Right atrium auricular region (tissue), 2 donors: ENCODE measurements at places on chromosomes 6 and 20. TPM values are rescaled to one million over a fixed set of nuclear protein-coding genes. Genes with fewer than 3 reads are reported as not detected.

SLC2A10 gene
- 5.6 TPM for total RNA-seq

MATN4 gene
- not detected for total RNA-seq

GRCh38 chr6:24458134-24458533 lies 31.2 kb downstream of the GPLD1 start:
- DNase-seq = no peak

- DNase-seq = peak; percentile 77
These were observed 22.2 kb downstream of the RREB1 start for GRCh38 chr6:7129784-7130569.

- no peak for DNase-seq
These were observed 6.4 kb downstream of the CFB start for GRCh38 chr6:31952140-31952805.
